ENCODE measurements at places on chromosomes 3 and 15.
A peak's percentile ranks its signal among the peaks of the same experiment; 100 is the strongest.

- no peak for DNase-seq
Observed at GRCh38 chr15:85452436-85452835, 72.0 kb downstream of the AKAP13 start.

DNA sequence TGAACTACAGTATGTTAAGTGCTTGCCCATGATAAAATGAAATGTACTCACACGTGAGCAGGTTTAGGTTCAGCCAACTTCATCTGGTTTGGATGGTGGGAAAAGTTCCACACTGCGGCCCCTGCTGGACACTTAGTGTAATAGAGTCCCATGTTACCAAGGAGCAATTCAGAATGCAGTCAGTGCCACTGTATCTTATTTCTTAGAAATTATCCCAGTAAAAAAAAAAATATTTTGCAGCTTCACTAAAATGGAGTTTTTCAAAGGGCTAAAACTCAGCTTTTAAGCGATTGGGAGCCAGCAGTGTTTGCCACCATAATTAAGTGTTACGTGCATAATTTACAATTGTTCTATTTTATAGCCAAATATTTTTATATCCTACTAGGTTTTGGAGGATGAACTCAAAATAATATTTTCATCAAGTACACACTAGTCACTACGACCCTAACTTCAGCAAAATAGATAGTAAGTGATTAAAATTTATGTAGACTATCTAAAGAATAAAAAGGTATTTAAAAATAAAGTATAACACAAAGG, 371.7 kb upstream of the GBE1 start:
- DNase-seq = peak; percentile 8

- no peak for DNase-seq
Observed at GRCh38 chr3:178255315-178255714, 280.9 kb upstream of the KCNMB2 start.

DNA sequence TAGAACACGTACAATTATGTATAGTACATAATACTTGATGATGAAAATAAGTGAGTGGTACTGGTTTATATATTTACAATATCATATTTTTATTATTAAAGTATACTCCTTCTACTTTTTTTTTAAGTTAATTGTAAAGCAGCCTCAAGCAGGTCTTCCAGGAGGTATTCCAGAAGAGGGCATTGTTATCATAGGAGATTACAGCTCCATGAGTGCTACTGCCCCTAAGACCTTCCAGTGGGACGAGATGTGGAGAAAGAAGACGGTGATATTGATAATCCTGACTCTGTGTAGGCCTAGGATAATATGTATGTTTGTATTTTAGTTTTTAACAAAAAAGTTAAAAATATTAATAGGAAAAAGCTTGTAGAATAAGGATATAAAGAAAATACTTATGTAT, 40.3 kb upstream of the SCN5A start:
- DNase-seq = no peak

GRCh38 chr3:64612082-64612860, 75.5 kb downstream of the ADAMTS9 start:
- DNase-seq = no peak

GRCh38 chr3:126106336-126107202, 22.6 kb upstream of the SLC41A3 start:
- no peak for DNase-seq

DNA sequence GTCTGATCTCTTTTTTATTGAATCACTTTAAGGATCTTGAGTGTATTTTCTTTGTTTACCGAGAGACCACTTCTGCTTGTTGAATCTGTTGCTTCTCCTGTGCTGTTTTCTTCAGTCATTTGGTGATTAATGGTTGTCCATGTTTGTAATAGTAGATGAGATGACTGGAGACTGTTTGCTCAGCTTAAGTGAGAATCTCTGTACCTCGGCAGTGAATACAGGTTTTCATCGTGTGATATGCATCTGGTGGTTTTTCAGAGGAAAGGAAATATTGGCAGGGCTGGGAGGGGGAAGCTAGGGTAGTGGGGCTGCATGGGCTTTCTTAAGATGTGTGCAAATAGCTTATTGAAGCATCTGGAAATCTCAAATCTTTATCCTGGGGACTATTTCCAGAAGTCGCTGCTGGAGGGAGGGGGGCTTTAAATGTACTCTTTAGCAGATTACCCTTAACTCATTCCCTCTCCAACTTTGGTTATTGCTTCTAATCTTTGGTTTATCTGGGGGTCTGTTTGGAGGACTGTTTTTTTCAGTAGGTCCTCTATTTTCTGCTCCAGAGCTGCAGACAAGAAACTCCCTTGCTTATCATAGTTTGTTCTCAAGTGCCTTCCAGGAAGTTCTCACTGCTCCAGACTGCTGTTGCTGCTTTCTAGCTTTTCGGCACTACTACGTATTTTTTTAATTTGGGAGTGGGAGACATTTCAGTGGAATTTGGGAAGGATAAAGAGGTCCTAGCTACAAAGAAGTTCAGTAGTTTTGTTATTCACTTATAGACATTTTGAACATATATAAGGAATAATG, 19.4 kb downstream of the CMTM8 start:
- no peak for DNase-seq

GRCh38 chr3:132803889-132804288, 81.7 kb upstream of the NPHP3 start:
- no peak for DNase-seq

DNA sequence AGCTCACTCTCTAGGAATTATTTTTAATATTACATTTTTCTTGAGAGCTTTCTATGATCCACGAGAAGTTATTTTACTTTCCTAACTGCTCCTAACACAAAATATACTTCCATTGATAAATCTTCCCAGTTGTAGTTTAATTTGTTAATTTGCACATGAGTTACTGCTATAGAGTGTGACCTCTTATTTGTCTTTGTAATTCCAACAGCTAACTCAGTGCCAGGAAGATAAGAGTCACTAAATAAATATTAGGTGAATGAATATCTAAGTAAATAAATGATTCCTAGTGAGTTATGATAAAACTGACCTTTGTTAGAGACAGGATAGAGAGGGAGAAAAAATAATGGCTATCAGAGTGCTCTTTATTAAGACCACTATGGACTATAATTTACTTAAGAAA, 319.9 kb downstream of the NAALADL2 start:
- no peak for DNase-seq

DNA sequence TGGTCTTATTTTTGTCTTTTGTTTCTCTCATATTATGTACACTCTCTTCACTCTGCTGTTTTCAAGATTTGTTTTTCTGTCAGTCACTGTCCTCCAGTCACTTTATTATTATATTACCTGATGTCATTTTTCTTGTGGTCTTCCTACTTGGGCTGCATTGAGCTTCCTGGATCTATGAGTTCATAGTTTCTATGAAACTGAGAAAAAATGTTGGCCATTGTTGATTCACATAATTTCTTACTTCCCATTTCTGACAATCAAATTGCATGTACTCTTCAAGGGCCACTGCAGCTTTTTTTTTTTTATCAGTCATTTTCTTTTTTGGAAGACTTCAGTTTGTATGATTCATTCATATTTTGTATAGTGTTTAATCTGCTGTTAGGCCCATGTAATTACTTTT, 1180.6 kb upstream of the GBE1 start:
- DNase-seq = no peak

GRCh38 chr3:120489421-120489820, 38.6 kb upstream of the FSTL1 start:
- DNase-seq = no peak

- no peak for DNase-seq
Observed at GRCh38 chr3:186826410-186826975, 16.0 kb upstream of the ADIPOQ start.

DNA sequence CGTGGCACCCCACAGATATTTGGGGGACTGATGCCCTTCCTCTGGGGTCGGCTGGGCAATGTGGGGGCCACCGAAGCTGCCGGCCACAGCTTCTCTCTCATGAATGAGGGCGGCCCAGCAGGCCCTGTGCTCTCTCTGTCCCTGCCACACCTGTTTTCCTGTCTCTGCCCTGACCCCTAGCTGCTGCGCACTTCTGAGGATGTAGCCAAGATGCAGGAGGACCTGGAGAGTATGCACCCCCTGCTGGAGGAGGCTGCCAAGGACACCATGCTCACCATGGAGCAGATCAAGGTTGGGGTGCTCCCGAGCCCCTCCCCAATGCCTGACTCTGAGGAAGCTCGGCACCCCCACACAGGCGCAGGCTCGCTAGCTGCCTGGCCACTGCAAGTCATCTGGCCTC, 59.7 kb downstream of the SEMA3G start:
- DNase-seq = no peak

DNA sequence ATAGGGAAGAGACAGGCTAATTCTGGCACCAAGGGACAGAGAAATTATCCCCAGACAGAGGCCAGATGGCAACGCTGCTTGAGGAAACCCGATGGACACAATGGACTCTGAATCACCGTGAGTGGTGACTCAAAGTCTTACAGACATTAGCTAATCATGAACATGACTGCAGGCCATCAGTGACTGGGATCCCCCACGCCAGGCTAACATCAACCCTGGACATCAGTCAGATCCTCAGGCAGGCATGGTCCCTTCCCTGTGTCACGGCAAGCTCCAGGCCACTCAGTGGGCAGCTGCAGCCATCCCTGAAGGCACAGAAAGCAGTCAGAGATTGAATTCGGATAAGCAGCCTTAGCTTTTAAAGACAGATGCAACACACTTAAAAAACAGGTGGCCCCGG, 23.8 kb upstream of the OXTR start:
- no peak for DNase-seq

DNA sequence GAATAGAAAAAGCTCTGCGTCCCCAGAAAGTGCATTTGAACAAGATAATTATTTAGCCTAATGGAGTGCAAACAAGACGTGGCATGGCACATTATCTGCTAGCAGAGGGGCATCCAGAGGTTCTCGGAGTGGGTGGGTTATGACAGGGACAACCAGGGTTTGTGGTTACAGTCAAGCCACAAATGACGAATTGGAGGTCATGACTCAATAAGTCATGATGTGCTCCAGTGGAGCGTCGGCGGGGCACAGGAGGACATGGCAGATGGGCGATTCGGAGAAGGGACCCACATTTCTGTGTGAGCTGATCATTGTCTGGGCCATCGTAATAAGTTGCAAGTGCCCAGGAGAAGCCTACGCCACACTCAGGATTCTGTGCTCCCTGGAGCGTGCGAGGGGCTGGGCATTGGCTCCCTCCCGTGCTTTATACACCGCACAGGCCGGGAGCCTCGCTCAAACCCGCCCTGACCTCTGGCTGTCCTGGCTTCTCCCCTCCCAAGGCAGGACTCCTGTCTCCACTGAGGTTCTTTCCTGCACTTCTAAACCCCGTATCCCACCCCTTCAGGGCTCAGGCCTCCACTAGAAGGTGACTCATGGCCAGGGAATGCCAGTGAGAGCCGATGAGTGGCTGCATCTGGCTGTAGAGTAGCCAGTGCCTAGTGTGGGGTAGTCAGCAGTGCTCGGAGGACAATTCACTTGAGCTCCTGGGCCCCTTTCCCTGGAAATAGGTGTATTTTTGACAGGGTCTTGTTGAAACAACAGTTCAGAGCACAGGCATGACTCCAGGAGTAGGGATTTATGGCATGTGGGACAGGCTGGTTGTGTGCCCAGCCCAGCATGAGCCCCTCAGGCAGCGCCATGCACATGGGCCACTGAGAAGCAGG, 67.4 kb downstream of the GRIP2 start:
- DNase-seq = peak; percentile 67

- DNase-seq = no peak
Observed at GRCh38 chr3:178457511-178457910, 78.7 kb upstream of the KCNMB2 start.

DNA sequence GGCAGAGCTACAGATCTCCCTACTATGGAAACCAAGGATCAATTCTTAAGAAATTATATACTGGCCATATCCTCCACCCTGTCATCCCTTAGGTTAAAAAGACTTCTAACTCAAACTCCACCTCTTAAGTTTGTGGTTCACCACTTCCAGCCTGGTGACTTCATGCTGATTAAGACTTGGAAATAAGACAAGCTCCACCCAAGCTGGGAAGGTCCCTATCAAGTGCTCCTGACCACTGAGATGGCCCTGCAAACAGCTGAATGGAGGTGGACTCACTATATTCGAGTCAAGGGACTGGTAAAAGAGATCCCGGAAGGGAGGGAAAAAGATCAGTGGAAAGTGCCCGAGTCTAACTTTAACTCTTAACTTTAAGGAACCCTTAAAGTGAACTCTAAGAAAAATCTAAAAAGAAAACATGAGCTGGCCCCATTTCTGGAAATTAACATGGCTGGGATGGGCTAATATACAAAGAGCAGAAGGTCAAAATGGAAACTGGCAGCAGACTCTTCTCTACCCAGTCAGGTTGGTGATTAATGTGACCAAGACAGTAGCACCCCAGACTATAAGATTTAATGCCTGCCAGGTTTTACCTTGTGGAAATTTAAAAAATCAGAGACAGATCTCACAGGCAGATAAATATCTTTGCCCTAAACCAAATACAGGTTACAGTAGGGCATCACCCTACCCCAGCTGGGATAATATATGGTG, 43.9 kb downstream of the PPCDC start:
- no peak for DNase-seq

DNA sequence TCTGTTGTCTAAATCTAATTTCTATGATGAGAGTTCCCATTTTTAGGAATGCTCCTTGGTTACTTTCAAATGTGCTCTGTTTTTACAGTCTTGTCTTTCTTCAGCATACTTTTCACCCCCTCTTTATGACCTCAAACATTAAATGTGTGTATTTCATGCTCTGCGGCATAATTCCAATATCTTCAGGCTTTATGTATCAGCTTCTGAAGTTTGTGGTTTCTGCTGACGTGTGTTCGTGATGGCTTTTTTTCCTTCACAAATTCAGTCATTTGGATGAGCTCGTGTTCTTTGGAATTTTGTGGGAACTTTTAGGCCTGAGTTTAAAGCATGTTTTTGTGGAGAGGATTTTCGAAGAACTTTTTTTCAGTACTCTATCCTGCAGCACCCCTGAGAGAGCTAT, 97.7 kb upstream of the CHRNA7 start:
- DNase-seq = no peak

GRCh38 chr3:160480931-160481330, 31.3 kb upstream of the TRIM59 start:
- no peak for DNase-seq

GRCh38 chr3:31882895-31883294, 98.2 kb downstream of the OSBPL10 start:
- DNase-seq = no peak

DNA sequence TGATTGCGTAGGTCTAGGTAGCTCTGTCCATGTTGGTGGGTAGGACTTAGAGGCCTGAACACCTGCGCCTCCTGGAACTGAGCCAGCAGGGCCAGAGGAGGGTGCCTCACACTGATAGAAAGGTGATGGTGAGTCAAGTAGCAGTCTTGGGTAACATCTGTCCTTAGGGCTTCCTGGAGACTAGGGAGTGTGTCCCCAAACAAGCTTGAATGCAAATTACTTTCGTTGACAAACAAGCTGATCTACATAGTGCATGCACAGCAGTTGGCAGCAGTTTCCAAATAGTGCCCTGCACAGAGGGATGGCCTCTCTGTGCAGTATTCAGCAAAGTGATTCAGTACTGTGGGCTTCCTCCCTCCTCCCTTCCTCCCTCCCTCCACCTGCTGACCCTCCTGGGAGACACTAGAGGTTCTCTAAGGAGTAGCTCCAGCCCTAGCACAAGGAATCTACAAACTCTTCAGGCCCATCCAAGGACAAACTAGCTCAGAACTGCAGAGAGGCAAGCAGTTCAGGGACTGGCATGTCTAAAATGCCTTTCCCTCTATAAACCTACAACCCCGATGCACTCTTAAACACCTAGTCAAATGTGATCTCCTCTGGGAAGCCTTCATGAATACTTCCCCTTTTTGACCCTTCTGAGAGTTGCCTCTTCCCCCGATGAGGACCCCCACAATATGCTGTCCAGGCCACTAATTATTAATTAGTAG, 61.0 kb downstream of the TLE3 start:
- no peak for DNase-seq

- DNase-seq = no peak
Observed at GRCh38 chr3:45513041-45513440, 81.5 kb upstream of the LIMD1 start.

GRCh38 chr3:22846566-22846965, 356.6 kb upstream of the UBE2E2 start:
- no peak for DNase-seq

All from brain pericyte (primary cell).